ENCODE measurements at places on chromosomes 6 and 20.
A peak's percentile ranks its signal among the peaks of the same experiment; 100 is the strongest.

GRCh38 chr20:49097159-49097558 is 51.0 kb downstream of the CSE1L start:
- DNase-seq, result no peak

- no peak for DNase-seq
Observed at GRCh38 chr6:13550656-13551055, 23.7 kb upstream of the SIRT5 start.

- DNase-seq, result no peak
Observed at GRCh38 chr6:127768745-127769144, 132.1 kb downstream of the THEMIS start.

- no peak for DNase-seq
Observed at GRCh38 chr20:44952731-44953130, 7.5 kb downstream of the TOMM34 start.

DNA sequence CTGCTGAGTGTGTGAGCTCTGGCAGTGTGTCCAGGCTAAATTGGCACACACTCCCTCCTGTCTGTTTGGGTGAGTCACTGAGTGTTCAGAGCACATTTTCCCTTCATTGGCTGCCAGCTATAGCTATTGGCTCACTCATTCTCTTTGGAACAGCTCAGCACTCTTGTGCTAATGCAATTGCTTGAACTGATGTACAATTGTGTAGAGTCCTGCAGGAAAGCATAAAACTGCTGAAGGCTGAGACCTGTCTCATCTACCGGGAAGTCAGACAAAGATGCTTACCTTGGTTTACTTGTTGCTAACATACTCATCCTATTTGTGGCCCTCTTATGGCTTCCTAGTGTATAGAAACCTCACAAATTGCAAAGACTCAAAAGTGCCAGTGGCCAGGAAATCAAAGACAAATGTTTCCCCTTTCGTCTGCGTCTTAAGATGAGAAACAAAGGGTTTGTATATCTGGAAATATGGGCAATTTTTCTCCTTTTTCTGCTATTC is 351.0 kb downstream of the BCKDHB start:
- DNase-seq, result no peak

GRCh38 chr6:33181141-33181540 is 11.1 kb downstream of the COL11A2 start:
- DNase-seq, result no peak

- no peak for DNase-seq
Observed at GRCh38 chr6:42025845-42026243, 24.5 kb upstream of the TAF8 start.

- DNase-seq, result no peak
Observed at GRCh38 chr20:17594443-17594842, 24.6 kb downstream of the DSTN start.

GRCh38 chr6:137868721-137869548 is 1.9 kb downstream of the TNFAIP3 start:
- no peak for DNase-seq

- DNase-seq, result no peak
Observed at GRCh38 chr6:2124260-2124709, 121.1 kb downstream of the GMDS start.

DNA sequence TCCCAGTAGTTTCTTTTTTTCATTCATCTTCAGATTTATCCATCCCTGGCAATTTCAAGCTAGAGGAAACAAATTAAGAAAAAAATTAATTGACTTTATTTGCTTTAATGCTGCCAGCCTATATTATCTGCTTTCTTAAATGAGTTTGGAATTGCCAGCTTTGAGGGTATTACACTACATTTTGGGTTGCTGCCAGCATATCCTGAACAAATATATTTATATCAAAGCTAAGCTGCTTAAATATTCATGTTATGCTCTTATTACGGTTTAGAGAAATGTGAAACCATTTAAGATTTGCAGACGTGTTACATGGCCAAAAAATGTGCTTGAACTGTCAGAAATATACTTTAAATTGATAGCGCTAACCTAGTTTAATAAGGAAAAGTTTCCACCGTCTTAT is 59.7 kb downstream of the GRIK2 start:
- DNase-seq, result no peak

DNA sequence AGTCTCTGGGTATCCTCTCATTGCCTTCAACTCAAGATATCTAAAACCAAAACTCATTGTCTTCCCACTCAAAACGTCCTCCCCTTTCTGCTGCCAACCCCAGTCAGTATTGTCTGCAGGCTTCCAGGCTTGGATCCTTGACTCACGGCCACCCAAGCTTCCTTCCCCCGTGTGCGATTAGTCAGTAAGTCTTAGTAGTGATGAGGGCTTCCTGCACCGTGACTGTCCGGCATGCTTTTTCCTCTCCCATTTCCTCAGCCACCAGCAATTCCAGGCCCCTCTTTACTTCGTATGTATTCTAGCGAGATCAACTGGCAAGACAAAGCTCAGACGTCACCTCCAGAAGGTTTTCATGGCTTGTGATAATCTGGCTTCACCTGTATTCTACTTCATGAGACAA is 88.6 kb upstream of the DUSP22 start:
- DNase-seq, result no peak

DNA sequence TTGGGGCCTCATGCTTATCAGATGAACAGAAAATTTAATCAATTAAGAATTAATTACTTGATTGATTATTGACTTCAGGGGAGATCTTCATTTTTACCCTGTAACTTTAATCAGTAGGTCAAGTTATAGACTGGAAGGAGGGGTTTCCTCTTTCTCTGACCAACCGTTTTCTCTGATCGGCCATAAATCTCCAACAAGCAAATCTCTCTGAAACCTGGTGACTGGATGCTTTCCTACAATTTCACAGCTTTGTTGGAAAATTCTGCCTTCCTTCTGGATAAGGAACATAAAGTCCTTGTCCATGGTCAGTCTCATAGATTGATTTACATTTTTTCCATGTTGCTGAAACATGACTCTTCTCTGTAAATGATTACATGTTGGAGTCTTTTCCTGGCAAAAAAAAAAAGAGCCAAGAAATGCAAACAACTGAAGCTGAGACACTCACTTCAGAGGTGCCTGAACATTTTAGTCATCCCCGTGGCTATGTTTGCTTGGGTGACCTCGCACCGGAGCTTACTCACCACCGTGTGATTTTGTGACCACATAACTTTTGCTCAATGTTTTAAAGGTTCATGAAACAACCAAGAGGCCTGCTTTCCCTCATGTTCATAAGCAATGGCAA is 31.0 kb downstream of the IRF4 start:
- DNase-seq, result peak; percentile 62

DNA sequence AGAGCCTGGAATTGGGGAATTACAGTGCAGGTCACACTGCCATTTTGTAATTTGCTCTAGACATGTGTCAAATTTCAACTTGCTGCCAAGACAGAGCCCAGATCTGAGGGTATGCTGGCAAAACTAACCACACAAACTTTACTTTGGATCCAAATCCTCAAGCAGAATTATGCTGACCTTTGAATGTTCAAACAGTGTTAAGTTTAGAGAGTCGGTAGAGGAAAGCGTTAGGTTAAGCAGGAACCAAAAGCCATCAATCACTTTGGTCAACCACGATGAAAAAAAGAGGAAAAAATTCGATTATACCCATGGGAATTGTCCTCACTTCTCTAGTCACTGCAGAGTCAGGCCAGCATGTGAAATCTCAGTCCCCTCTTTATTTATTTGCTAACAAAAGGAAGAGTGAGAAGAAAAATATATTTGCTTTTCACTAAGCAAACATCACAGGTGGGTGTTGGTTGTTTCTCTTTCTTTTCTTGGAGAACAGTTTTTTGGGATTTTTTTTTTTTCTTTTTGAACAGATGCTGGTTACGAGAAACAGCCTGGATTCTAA is 105.1 kb upstream of the ADGRF1 start:
- no peak for DNase-seq

Measured in stimulated activated CD4-positive, alpha-beta T cell treated with anti-CD3 and anti-CD28 coated beads, Interleukin-15, amount 100 ng/mL, for 48 hours (primary cell).